ENCODE measurements at places on chromosomes 4 and X.

- H3K27ac ChIP-seq = peak overlapping the region; percentile 38
- H3K4me1 ChIP-seq = no peaks in the 10 kb centered on the region
- H3K27me3 ChIP-seq = no peaks in the 10 kb centered on the region
- H3K4me3 ChIP-seq = no peak overlapping the region
- no peaks in the 10 kb centered on the region for H3K36me3 ChIP-seq
- peak; percentile 88 for DNase-seq
Observed at GRCh38 chrX:129961180-129962083, 21.0 kb upstream of the BCORL1 start.

DNA sequence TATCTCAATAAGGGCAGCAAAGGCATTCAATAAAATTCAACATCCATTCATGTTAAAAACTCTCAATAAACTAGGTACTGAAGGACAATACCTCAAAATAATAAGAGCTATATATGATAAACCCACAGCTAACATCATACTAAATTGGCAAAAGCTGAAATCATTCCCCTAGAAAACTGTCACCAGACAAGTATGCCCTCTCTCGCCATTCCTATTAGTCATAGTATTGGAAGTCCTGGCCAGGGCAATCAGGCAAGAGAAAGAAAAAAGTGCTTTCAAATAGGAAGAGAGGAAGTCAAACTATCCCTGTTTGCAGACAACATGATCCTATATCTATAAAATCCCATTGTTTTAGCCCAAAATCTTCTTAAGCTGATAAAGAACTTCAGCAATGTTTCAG, 116.8 kb downstream of the TENT5D start:
- H3K4me1 ChIP-seq = no peaks in the 10 kb centered on the region
- H3K27me3 ChIP-seq = no peaks in the 10 kb centered on the region
- no peak for DNase-seq
- no peak overlapping the region for H3K27ac ChIP-seq
- no peaks in the 10 kb centered on the region for H3K36me3 ChIP-seq

DNA sequence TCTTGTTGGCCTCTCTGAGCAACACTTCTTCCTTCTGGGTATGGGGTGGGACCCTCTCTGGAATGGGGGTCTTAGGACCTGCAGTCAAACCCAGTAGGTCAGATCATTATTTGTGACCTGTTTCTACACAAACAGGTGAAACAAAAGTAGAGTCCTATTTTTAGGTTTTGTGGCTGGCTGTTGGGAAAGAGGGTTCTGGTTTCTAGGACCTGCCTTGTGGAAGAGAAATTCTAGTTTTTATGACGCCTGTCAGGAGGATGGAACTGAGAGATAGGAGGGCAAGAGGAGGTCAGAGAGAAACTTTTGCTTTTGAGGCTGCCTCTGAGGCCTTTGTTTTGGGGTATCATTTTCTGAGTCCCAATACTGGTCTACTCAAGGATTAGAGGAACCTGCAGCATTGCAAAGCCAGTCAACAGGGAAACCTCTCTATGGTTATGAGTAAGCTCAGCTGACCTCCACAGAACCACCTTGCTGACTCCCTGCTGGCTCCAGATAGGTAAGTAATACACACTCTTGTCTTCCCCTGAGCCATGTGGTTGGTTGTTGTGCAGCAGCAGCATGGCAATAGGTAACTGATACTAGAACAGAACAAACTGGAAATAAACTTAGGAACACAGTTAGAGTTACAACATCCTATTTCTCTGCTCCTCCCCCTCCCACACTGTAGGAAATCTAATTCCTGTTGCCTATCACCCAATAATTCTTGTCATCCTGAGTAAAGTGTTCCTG, 114.7 kb upstream of the VCX3B start:
- no peak overlapping the region for H3K4me3 ChIP-seq
- H3K4me1 ChIP-seq = no peaks in the 10 kb centered on the region
- no peak for DNase-seq
- H3K36me3 ChIP-seq = no peaks in the 10 kb centered on the region
- H3K27ac ChIP-seq = no peak overlapping the region

- no peak overlapping the region for H3K27ac ChIP-seq
- no peaks in the 10 kb centered on the region for H3K27me3 ChIP-seq
Observed at GRCh38 chr4:16365036-16365569, 138.8 kb upstream of the TAPT1 start.

DNA sequence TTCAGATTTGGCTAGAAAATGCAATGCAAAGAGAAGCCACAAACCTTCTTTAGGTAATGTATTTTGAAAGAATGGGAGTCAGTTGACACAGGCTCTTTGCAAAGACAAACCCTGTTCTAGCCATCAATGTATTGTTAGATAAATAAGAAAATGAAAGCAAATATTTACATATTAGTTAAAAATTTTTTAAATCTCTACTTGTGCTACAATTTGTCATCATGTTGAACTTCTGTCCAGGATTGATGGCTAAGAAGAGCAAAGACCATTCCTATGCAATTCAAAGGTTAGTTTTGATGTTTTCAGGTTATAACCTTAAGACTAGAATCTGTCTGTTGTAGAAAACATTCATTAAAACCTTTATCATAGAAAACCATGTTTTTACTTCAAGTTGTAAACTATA, 788.8 kb upstream of the FTHL17 start:
- H3K4me1 ChIP-seq = no peaks in the 10 kb centered on the region
- H3K36me3 ChIP-seq = no peaks in the 10 kb centered on the region
- no peak for DNase-seq
- no peak overlapping the region for H3K4me3 ChIP-seq
- no peaks in the 10 kb centered on the region for H3K27me3 ChIP-seq

All from upper lobe of left lung (tissue), 6 donors.